ENCODE measurements at places on chromosomes 5 and 9. TPM values are rescaled to one million over a fixed set of nuclear protein-coding genes. Genes with fewer than 3 reads are reported as not detected.

DNAJB5 gene
- total RNA-seq = 12.2 TPM

SLC4A9 gene
- not detected for total RNA-seq

ZCCHC7 gene
- total RNA-seq = 20.3 TPM

TMEM171 gene
- 1.3 TPM for total RNA-seq

SLC6A7 gene
- 0.38 TPM for total RNA-seq

STPG3 gene
- 0.31 TPM for total RNA-seq

CNOT8 gene
- 51.5 TPM for total RNA-seq

MUSK gene
- not detected for total RNA-seq

FGFR4 gene
- 34.1 TPM for total RNA-seq

KIF4B gene
- 0.14 TPM for total RNA-seq

MARVELD2 gene
- 62.5 TPM for total RNA-seq

PCDHA6 gene
- total RNA-seq = 9.3 TPM

AGXT2 gene
- not detected for total RNA-seq

TMEM252 gene
- total RNA-seq = 0.67 TPM

SPINK13 gene
- not detected for total RNA-seq

MVB12B gene
- 26.1 TPM for total RNA-seq

GFI1B gene
- total RNA-seq = 0.45 TPM

DNA sequence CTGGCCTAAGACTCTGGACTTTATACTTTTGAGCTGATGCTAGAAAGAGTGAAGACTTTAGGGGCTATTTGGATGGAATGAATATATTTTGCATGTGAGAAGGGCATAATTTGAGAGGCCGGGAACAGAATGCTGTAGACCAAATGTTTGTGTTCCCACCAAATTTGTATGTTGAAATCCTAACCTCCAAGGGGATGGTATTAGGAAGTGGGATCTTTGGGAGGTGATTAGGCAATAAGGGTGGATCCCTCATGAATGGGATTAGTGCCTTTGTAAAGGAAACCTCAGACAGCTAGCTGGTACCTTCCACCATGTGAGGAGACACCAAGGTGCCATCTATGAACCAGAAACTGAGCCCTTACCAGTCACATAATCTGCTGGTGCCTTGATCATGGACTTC, 165.1 kb upstream of the S1PR3 start:
- H3K4me1 ChIP-seq = peaks cover 22% of the 10 kb centered on the region
- no peaks in the 10 kb centered on the region for H3K36me3 ChIP-seq
- H3K27me3 ChIP-seq = peaks cover 18% of the 10 kb centered on the region
- H3K4me3 ChIP-seq = no peak overlapping the region

DNA sequence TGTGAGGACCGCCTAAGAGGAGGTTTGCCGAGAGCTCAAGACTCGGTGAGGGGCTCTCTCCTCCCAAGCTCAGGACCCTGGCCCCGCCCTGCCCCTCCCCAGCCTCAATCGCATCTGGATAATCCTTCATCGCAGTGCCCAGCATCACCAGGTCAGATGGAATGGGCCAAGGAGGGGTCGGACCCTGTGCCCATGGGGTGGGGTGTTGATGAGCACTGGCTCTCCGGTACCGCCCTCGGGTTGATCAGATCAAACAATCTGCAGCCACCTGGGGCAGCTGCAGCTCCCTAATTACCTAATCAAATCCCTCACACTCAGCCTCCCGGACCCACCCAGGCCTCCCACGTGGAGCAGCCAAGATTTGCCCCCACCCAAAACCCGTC, 24.4 kb upstream of the TDRD7 start:
- DNase-seq = no peak
- no peak overlapping the region for H3K27ac ChIP-seq
- H3K36me3 ChIP-seq = no peaks in the 10 kb centered on the region
- H3K4me1 ChIP-seq = peaks cover 5% of the 10 kb centered on the region
- no peak overlapping the region for H3K4me3 ChIP-seq

- no peak overlapping the region for H3K4me3 ChIP-seq
- H3K27ac ChIP-seq = peak overlapping the region; percentile 11
- peaks cover 31% of the 10 kb centered on the region for H3K4me1 ChIP-seq
Observed at GRCh38 chr5:168658394-168658793, 79.2 kb upstream of the PANK3 start.

- no peaks in the 10 kb centered on the region for H3K36me3 ChIP-seq
- peak; percentile 62 for DNase-seq
- no peak overlapping the region for H3K27ac ChIP-seq
- H3K4me1 ChIP-seq = no peaks in the 10 kb centered on the region
- no peaks in the 10 kb centered on the region for H3K27me3 ChIP-seq
Observed at GRCh38 chr9:137520614-137521404, 29.4 kb downstream of the PNPLA7 start.

DNA sequence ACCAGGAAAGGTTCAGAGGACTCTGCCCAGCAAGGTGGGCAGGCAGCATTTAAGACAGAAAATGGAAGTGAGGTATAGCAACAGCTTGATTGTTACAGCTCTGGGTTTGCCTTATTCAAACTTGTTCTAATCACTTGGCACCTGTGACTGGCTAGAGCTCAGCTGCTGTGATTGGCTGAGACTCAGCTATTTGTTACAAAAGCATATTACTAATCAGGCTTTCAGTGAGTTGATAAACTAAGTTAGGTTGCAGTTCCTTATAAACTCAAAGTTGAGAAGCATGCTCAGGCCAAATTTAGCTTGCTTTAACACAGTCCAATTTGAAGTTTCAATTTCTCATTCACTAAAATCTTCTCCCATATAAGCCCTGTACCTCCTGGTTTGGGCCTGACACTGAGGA, 56.3 kb downstream of the GDA start:
- DNase-seq = no peak
- H3K36me3 ChIP-seq = no peaks in the 10 kb centered on the region
- H3K27ac ChIP-seq = no peak overlapping the region
- no peaks in the 10 kb centered on the region for H3K4me1 ChIP-seq

DNA sequence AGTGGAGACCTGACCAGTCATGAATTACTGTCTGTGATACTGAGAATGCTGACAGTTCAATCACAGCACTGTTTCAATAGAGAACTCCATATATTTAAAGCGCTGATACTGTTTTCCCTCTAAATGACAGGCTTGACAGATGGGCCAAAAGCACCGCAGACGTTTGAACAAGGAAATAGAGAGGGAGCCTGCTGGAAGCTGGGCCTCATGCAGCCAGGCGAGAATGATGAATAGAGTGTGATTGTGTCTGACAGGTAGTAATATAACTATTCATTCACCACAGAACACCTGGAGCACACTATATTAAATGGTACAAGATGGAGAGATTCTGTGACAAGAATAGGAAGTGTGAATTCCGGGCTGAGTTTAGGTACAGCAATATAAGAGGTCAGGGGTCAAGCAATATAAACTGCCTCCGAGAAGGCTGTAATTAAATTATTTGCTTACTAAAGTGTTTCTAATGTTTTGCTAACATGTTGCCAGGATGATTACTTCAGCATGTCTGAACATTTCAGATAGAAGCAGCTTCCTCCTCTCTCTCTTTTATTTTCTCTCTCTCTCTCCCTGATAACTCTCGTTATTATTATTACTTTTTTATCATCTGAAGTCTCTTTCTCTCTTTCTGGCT, 297.7 kb downstream of the CSNK1G3 start:
- H3K4me1 ChIP-seq = peaks cover 64% of the 10 kb centered on the region
- peak overlapping the region; percentile 84 for H3K27ac ChIP-seq
- peaks cover 43% of the 10 kb centered on the region for H3K27me3 ChIP-seq
- DNase-seq = no peak

DNA sequence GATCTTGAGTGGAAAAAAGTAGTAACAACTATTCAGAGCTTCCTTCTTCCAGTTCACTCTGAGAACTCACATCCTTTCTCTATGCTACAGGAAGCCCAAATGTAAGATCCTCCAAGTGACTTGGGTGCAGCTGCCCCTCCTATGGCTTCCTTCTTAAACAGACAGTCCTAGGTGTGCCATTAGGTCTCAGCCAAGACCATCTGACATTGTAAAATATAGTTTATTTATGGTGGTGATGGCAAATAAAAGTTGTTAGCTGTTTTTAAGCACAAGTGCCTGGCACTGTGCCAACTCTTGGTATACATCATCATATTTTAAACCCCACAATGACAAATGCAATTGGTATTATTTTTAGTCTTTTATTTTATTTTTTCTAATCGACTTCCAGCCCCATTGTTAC, 58.1 kb downstream of the TMEM252 start:
- H3K27ac ChIP-seq = no peak overlapping the region
- DNase-seq = no peak
- H3K27me3 ChIP-seq = peaks cover 5% of the 10 kb centered on the region
- no peak overlapping the region for H3K4me3 ChIP-seq
- H3K4me1 ChIP-seq = no peaks in the 10 kb centered on the region
- H3K36me3 ChIP-seq = peaks cover 7% of the 10 kb centered on the region

- no peak for DNase-seq
- no peaks in the 10 kb centered on the region for H3K27me3 ChIP-seq
- H3K4me3 ChIP-seq = no peak overlapping the region
- H3K4me1 ChIP-seq = no peaks in the 10 kb centered on the region
- H3K36me3 ChIP-seq = peaks cover 3% of the 10 kb centered on the region
- H3K27ac ChIP-seq = no peak overlapping the region
Observed at GRCh38 chr5:1476967-1477310, 31.7 kb upstream of the SLC6A3 start.

DNA sequence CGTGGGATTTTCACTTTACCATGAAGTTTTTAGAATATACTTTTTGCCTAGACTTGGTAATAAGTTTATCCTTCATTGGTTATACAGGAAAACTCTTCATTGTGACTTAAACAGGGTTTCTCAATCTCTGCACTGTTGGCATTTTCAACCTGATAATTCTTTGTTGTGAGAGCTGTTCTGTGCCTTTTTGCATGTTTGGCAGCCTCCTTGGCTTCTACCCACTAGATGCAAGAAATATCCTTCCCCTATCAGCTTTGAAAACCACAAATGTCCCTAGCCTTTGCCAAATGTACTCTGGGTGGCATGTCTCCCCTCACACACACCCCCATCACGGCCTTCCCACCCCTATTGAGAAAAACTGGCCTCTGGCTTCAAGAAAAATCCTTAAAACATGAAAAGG, 180.9 kb downstream of the ESM1 start:
- DNase-seq = no peak
- peaks cover 14% of the 10 kb centered on the region for H3K4me1 ChIP-seq
- H3K27me3 ChIP-seq = no peaks in the 10 kb centered on the region
- H3K4me3 ChIP-seq = no peak overlapping the region
- no peaks in the 10 kb centered on the region for H3K36me3 ChIP-seq

DNA sequence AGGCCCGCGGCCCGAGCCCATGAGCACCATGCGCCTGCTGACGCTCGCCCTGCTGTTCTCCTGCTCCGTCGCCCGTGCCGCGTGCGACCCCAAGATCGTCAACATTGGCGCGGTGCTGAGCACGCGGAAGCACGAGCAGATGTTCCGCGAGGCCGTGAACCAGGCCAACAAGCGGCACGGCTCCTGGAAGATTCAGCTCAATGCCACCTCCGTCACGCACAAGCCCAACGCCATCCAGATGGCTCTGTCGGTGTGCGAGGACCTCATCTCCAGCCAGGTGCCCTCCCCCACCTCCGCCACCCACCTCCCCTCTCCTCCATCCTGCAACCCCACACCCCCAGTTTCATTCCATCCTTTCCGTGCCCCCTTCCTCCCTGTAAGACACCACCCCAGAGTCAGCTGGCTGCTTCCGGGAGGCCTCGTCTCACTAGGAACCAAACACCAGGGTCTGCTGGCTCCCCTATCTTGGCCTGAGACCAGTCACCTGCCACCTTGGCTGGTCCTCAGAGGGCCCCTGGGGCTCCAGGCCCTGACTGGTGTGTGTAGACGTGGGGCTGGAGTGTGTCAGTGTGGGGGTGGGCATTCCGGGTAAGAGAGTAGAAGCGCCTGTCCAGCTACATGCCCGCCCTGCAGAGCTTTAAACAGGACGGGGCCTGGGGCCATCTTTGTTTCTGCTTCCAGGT, 655 bp downstream of the GRIN1 start:
- DNase-seq = no peak
- H3K4me1 ChIP-seq = no peaks in the 10 kb centered on the region
- peak overlapping the region; percentile 49 for H3K4me3 ChIP-seq
- H3K27me3 ChIP-seq = peaks cover 85% of the 10 kb centered on the region
- H3K27ac ChIP-seq = no peak overlapping the region
- H3K36me3 ChIP-seq = no peaks in the 10 kb centered on the region

- no peaks in the 10 kb centered on the region for H3K27me3 ChIP-seq
- H3K4me1 ChIP-seq = peaks cover 50% of the 10 kb centered on the region
- no peaks in the 10 kb centered on the region for H3K36me3 ChIP-seq
- no peak for DNase-seq
- peak overlapping the region; percentile 66 for H3K27ac ChIP-seq
Observed at GRCh38 chr5:95862671-95863382, 40.3 kb upstream of the GLRX start.

GRCh38 chr9:35691757-35692301, 2.1 kb upstream of the TPM2 start:
- H3K36me3 ChIP-seq = peaks cover 14% of the 10 kb centered on the region
- H3K27ac ChIP-seq = peak overlapping the region; percentile 66
- no peak for DNase-seq
- peaks cover 31% of the 10 kb centered on the region for H3K4me1 ChIP-seq
- H3K4me3 ChIP-seq = peak overlapping the region; percentile 91
- no peaks in the 10 kb centered on the region for H3K27me3 ChIP-seq

GRCh38 chr9:97176206-97176605, 131.3 kb upstream of the CCDC180 start:
- H3K27me3 ChIP-seq = no peaks in the 10 kb centered on the region
- no peak overlapping the region for H3K27ac ChIP-seq

- no peak overlapping the region for H3K27ac ChIP-seq
- DNase-seq = no peak
- peaks cover 13% of the 10 kb centered on the region for H3K4me1 ChIP-seq
- no peaks in the 10 kb centered on the region for H3K27me3 ChIP-seq
- peak overlapping the region; percentile 5 for H3K4me3 ChIP-seq
Observed at GRCh38 chr5:56095579-56096102, 100.9 kb upstream of the IL6ST start.

DNA sequence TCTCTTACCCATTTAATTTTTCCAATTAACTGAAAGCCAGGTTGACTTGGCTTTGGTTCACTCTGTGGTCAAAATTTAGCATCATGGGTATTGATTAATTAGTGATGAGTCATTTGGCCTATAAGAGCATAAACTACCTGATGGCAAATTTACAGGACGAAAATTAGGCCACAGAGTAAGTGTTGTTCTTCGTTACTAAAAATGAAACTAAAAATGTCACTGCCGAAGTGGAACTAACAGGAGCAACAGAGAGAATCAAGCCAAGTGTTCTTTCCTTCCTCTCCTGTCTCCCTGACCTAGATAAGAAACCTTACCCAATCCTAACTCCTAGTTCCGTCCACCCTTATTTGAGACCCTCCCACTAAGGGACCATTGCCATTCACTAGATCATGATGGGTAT, 176.9 kb downstream of the RAB3C start:
- H3K4me1 ChIP-seq = no peaks in the 10 kb centered on the region
- no peak overlapping the region for H3K4me3 ChIP-seq
- no peak overlapping the region for H3K27ac ChIP-seq

DNA sequence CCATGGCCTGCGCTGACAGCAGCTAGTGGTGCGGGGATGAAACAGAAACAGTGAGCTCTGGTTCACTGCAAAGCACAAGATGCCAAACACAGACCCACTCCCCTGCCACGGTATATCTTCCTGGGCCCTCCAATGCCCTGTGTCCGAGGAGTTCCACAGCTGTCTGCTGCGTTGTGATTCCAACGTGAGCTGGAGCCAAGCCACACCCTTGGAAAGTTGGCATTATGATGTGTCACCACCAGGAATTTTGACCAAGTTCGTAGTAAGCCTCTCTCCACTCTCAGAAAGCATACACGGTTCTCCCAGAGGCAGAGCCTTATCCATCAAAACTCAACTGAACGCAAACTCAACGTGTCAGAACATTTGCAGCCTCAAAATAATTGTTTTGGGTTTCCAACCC, 55.6 kb downstream of the MACROH2A1 start:
- H3K27me3 ChIP-seq = no peaks in the 10 kb centered on the region
- no peak overlapping the region for H3K4me3 ChIP-seq
- H3K36me3 ChIP-seq = peaks cover 26% of the 10 kb centered on the region

- H3K4me1 ChIP-seq = peaks cover 19% of the 10 kb centered on the region
- H3K36me3 ChIP-seq = no peaks in the 10 kb centered on the region
- H3K27me3 ChIP-seq = peaks cover 5% of the 10 kb centered on the region
- DNase-seq = no peak
- H3K27ac ChIP-seq = no peak overlapping the region
Observed at GRCh38 chr5:155293605-155294178, 280.1 kb downstream of the KIF4B start.
